ENCODE measurements at places on chromosomes 2 and 18.
A peak's percentile ranks its signal among the peaks of the same experiment; 100 is the strongest.

GRCh38 chr18:31100436-31101182 lies 1.6 kb downstream of the DSC2 start:
- DNase-seq = no peak

GRCh38 chr2:222447131-222447530 lies 22.8 kb downstream of the SGPP2 start:
- DNase-seq = no peak

GRCh38 chr2:109380502-109381326 lies 233.1 kb downstream of the SEPTIN10 start:
- DNase-seq = no peak

- peak; percentile 80 for DNase-seq
These were observed 419.0 kb downstream of the NBAS start for GRCh38 chr2:15142069-15142689.

DNA sequence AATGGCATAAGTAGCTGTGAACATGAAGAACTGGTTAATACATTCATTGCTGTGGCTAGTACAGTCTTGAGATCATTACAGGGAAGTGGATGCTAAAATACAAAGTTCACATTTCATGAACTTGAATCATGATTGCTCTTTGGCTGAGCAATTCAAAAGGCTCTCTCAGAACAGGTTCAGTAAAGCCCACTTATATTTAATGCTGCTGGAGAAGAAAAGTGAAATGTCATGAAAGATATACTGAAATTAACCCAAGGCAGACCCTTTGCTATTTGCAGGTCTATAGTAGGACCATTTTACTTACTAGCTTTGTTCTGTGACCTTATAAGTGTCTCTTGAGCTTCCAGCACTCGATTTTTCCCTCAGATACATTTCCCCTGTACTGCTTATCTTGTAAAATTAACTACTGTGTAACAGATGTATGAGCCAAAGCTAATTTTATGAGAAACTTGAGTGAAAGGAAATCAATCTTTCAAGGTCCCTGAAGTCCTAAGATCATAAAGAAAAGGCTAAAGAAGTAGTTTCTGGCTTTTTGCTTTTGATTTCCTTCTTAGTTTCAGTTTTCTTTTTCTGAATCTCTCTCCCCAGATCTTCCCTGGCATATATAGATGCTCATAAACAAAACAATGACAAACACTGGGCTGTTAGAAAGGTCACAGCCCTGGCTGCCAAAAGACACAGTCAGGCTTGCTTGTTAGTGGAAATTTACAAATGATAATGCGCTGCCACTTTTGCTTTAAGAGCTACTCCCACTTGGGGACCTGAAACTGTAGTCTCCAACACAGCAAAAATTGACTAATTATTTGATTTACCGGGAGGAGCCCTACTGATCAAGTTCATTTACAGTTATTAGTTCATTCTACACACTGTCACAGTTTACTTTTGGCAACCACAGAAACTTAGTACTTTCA lies 132.7 kb upstream of the XPO1 start:
- DNase-seq = no peak

DNA sequence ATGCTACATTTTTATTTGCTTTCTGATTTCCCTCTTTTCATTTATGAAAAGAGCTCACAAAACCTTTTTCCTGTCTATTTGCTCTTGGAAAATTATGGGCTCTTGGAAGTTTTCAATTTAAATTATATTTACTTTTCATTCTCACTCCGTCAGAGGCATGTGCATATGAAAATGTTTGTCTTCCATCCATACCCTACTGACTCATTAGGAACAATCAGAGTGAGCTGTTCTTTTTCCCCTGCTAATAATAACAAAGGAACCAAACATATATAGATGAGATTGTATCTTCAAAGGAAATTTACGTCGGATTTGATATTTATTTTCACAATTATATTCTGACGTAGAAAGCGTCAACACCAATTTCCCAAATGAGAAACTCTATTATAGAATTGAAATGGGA lies 1101.2 kb downstream of the TSN start:
- no peak for DNase-seq

DNA sequence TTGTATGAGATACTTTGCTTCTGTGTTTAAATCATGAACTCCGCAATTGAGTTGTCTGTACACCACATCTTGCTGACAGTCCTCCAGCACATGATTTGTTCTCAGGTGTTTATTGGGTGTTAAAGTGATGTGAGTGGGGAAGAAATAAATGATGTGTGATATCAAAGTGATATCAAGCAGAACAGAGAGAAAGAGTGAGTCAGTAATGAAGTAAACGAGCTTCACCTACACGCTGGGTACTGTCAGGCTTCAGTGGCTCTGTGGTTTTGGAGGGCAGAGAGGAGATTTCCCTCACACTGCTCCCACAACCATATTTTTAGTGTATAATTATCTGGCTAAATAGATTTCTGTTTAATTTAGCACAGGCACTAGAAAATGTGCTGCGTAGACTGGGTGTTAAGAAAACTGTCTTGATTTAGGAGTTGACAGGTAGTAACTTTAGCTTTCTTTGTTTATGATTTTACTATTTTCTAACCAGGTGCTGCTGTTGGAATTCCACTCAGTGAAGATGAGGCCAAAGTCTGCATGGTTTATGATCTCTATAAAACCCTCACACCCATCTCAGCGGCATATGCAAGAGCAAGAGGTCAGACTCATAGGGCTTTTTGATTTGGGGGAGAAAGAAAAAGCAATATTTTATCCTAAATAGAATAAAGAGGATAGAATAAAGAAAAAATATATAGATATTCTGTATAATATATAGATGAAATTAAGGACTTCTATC lies 21.2 kb downstream of the ATIC start:
- DNase-seq = no peak

GRCh38 chr2:42923580-42924417 lies 131.4 kb upstream of the HAAO start:
- no peak for DNase-seq

DNA sequence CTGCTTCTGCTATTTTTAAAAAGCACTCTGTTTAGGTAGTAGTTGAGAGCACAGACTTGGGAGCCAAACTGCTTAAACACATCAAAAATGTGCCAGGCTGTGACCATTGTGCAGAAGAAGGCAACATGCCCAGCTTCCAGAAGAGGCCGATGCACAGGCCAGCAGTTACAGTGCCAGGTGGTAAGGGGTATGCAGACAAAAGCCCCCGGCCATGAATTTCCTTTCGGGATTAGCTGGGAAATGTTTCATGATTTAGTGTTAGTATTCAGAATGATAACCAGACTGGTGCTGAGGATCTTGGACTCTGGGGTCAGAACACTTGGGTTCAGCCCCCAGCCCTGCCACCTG lies 40.0 kb upstream of the ATG16L1 start:
- DNase-seq = no peak

DNA sequence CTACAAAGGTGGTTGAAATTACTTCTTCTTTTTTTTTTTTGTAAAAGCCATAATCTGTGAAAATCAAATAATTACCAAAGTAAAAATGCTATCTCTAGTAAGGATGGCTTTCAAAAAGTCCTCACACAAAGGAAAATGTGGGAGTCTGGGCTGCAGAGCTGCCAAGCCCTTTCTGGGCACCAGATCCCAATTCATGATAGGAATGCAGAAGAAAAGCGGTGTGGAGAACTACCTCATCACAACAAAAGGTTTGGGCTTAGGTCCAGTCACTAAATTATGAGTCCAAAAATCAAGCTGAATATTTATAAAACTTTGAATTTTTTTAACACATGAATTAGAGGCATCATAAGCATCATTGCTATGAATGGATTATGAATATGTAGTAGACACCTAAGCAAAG lies 30.8 kb upstream of the EPHA4 start:
- DNase-seq = no peak

GRCh38 chr2:125085904-125086303 lies 1060.8 kb downstream of the CNTNAP5 start:
- no peak for DNase-seq

GRCh38 chr2:66490588-66491001 lies 55.7 kb downstream of the MEIS1 start:
- no peak for DNase-seq

DNA sequence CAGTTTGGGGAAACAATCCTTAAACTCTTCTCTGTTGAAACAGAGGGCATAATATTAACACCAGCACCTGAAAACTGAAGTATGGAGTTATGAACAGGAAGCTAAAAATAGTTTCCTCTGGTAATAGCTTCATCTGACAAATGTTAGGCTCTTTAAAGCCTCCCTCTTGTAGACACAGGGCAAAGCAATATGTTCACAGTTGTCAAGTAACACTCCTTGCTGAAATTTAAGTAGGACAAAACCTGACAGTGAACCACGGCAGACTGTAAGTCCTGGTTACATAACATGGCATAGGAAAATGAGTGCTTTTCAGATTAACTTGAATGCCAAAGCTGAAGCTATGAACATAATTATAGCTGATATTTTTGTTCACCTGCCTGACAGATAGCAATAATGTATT lies 172.9 kb downstream of the CMPK2 start:
- DNase-seq = no peak

DNA sequence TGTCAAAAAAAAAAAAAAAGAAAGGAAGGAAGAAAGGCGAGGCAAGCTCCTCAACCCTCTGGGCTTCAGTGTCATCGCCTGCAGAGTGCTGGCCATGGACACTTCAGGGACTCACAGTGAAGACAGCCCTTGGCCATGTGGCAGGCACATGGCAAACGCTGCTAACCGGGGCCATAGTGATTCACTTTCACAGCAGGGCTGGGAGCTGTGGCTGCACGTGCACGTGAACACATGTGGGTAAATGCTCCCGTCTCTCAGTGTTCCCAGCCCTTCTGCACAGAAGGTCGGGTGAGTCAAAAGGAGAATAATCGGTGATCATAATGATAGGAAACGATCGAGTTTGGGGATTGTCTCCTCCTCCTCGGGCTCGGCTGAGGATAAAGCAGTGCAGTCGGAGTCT lies 46.1 kb upstream of the UBE2F start:
- no peak for DNase-seq

GRCh38 chr18:55546851-55547704 lies 40.9 kb downstream of the TCF4 start:
- DNase-seq = no peak

DNA sequence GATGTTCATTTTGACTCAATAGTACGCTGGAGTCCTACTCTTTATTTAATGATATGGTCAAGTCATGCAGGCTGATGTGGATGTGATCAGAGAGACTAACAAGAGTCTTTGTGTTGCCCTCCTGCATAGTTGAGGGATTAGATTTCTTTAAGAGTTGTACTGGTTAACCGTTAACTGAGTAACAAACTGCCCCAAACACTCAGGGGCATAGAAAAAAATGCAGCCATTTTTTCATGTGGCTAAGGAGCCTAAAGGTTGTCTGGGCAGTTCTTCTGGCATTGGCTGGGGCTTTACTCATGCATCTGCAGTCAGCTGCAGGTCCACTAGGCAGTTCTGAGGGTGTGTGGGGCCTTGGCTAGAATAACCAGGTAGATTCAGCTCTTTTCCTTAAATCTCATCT lies 32.5 kb downstream of the DOCK10 start:
- no peak for DNase-seq

Measured in stimulated activated naive CD4-positive, alpha-beta T cell treated with Interleukin-2 at 50 U/mL for 16 hours (primary cell).